ENCODE measurements at places on chromosomes 5 and 9.

GRCh38 chr9:35643046-35643445 is 7.7 kb downstream of the SIT1 start:
- H3K27me3 ChIP-seq, result no peaks in the 10 kb centered on the region
- H3K36me3 ChIP-seq, result no peaks in the 10 kb centered on the region
- DNase-seq, result peak; percentile 43
- peaks cover 28% of the 10 kb centered on the region for H3K4me1 ChIP-seq
- H3K4me3 ChIP-seq, result no peak overlapping the region
- no peak overlapping the region for H3K27ac ChIP-seq

- no peak overlapping the region for H3K27ac ChIP-seq
- no peaks in the 10 kb centered on the region for H3K27me3 ChIP-seq
- H3K4me1 ChIP-seq, result peaks cover 28% of the 10 kb centered on the region
Observed at GRCh38 chr5:10733426-10733825, 27.6 kb downstream of the DAP start.

DNA sequence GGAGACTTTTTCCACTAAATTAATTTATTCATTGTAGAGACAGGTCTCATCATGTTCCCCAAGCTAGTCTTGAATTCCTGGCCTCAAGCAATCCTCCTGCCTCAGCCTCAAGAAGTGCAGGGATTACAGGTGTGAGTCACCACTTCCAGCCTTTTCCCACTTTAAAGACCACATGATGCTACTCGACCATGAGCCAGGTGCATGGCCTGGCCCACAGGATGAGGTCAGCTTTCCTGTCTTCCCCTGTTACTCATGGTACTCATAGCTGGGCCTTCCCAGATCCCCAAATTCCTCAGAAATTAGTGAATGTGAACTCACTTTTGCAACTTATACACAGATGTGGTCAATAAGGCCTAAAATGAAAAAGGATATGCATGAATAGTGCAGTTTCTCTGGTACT is 395.9 kb downstream of the SEMA5A start:
- H3K4me3 ChIP-seq, result no peak overlapping the region
- DNase-seq, result no peak
- no peaks in the 10 kb centered on the region for H3K4me1 ChIP-seq
- no peaks in the 10 kb centered on the region for H3K27me3 ChIP-seq
- no peaks in the 10 kb centered on the region for H3K36me3 ChIP-seq

- peak; percentile 26 for DNase-seq
- no peak overlapping the region for H3K4me3 ChIP-seq
- no peak overlapping the region for H3K27ac ChIP-seq
Observed at GRCh38 chr5:135092476-135092875, 58.4 kb upstream of the PITX1 start.

DNA sequence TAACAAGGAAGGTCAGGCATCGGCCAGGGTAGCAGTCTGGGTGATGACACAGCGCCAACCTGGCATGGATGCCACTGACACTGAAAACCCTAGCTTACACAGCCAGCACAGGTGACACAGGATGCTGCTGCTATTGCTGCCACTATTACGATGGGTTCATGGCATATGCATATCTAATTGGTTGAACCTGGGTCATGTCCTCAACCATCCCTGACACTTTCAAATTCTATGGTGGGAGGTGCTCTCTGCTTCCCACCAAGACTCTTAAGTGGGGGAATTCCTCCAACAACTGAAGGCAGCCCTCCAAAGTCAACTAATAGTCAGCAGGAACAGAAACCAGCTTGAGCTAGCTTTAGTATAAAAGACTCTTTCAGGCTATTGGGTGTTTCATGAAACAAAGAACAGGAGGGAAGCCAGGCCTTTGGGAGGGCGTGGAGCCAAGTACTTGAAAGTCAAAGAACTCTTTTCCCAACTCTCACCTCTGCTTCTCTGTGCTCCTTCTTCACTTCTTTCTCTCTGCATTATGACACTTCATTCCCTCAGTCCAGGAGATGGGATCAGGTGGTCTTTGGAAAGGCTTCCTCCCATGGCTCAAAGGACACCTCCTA is 21.3 kb downstream of the PTTG1 start:
- DNase-seq, result no peak
- H3K27ac ChIP-seq, result no peak overlapping the region
- H3K4me3 ChIP-seq, result no peak overlapping the region
- no peaks in the 10 kb centered on the region for H3K36me3 ChIP-seq
- H3K27me3 ChIP-seq, result no peaks in the 10 kb centered on the region
- peaks cover 11% of the 10 kb centered on the region for H3K4me1 ChIP-seq

DNA sequence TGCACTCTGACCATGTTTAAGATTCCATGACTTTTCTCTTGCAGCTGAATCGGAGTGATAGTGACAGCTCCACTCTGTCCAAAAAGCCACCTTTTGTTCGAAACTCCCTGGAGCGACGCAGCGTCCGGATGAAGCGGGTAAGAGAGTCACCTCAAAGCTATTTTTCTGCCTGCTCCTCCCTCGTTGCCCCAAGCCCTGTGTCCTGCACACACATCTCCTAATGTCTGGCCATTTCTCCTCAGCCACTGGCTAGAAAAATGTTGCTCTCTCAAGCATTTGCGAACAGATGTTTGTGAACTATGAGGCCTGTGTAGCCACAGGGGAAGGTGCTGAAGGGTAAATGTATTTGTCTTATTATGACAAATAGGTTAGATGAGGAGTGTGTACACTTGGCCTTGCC is 25.7 kb upstream of the RARS1 start:
- H3K36me3 ChIP-seq, result peaks cover 13% of the 10 kb centered on the region
- no peak for DNase-seq
- no peak overlapping the region for H3K4me3 ChIP-seq
- no peak overlapping the region for H3K27ac ChIP-seq
- H3K4me1 ChIP-seq, result peaks cover 1% of the 10 kb centered on the region
- no peaks in the 10 kb centered on the region for H3K27me3 ChIP-seq

- no peak for DNase-seq
- H3K4me3 ChIP-seq, result peak overlapping the region; percentile 92
- H3K27me3 ChIP-seq, result no peaks in the 10 kb centered on the region
- H3K4me1 ChIP-seq, result peaks cover 50% of the 10 kb centered on the region
- no peak overlapping the region for H3K27ac ChIP-seq
- peaks cover 22% of the 10 kb centered on the region for H3K36me3 ChIP-seq
Observed at GRCh38 chr9:136729144-136729543, 13.6 kb downstream of the LCN10 start.

- H3K4me3 ChIP-seq, result no peak overlapping the region
- no peaks in the 10 kb centered on the region for H3K27me3 ChIP-seq
- peaks cover 27% of the 10 kb centered on the region for H3K36me3 ChIP-seq
- no peak for DNase-seq
- H3K4me1 ChIP-seq, result no peaks in the 10 kb centered on the region
Observed at GRCh38 chr9:5429873-5430564, 7.7 kb downstream of the PLGRKT start.

- H3K4me3 ChIP-seq, result no peak overlapping the region
- H3K36me3 ChIP-seq, result no peaks in the 10 kb centered on the region
- no peaks in the 10 kb centered on the region for H3K27me3 ChIP-seq
- DNase-seq, result no peak
Observed at GRCh38 chr5:170760113-170760512, 23.4 kb upstream of the GABRP start.

- H3K27ac ChIP-seq, result no peak overlapping the region
- DNase-seq, result no peak
- H3K4me3 ChIP-seq, result no peak overlapping the region
- H3K36me3 ChIP-seq, result peaks cover 22% of the 10 kb centered on the region
- H3K4me1 ChIP-seq, result no peaks in the 10 kb centered on the region
- H3K27me3 ChIP-seq, result no peaks in the 10 kb centered on the region
Observed at GRCh38 chr5:160092960-160093707, 26.1 kb downstream of the PWWP2A start.

DNA sequence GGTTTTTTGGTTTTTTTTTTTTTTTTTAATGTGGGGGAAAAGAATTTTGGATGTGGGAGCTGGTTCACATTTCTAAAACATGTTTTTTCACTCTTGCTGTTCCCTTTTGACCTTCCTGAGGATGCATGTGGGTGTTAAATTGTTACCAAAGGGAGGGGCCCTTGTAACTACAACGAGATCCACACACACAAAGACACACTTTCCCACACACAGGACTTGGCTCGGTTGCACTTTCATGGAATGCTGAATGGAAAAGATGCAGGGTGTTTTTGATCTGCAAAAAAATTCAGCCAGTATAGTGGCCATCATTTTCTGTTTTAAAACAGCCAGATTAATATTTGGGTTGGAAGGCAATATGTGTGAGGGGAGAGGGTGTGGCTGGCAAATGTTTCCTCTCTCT is 576.9 kb downstream of the EBF1 start:
- H3K27me3 ChIP-seq, result no peaks in the 10 kb centered on the region
- H3K36me3 ChIP-seq, result no peaks in the 10 kb centered on the region
- peak overlapping the region; percentile 12 for H3K27ac ChIP-seq
- DNase-seq, result no peak

GRCh38 chr9:37398464-37399025 is 24.0 kb upstream of the GRHPR start:
- no peaks in the 10 kb centered on the region for H3K36me3 ChIP-seq
- no peak overlapping the region for H3K27ac ChIP-seq
- no peaks in the 10 kb centered on the region for H3K4me1 ChIP-seq

GRCh38 chr5:36013182-36013581 is 22.0 kb upstream of the UGT3A1 start:
- DNase-seq, result no peak
- no peaks in the 10 kb centered on the region for H3K4me1 ChIP-seq
- H3K27ac ChIP-seq, result no peak overlapping the region

- peaks cover 21% of the 10 kb centered on the region for H3K27me3 ChIP-seq
- no peaks in the 10 kb centered on the region for H3K36me3 ChIP-seq
- peaks cover 18% of the 10 kb centered on the region for H3K4me1 ChIP-seq
- no peak for DNase-seq
- no peak overlapping the region for H3K4me3 ChIP-seq
Observed at GRCh38 chr5:163569284-163569683, 63.9 kb downstream of the MAT2B start.

GRCh38 chr5:6454628-6455053 is 6.0 kb downstream of the UBE2QL1 start:
- H3K4me1 ChIP-seq, result peaks cover 9% of the 10 kb centered on the region
- no peak overlapping the region for H3K4me3 ChIP-seq
- no peak for DNase-seq
- peaks cover 28% of the 10 kb centered on the region for H3K27me3 ChIP-seq
- no peaks in the 10 kb centered on the region for H3K36me3 ChIP-seq

GRCh38 chr5:73363911-73364730 is 84.5 kb downstream of the FOXD1 start:
- H3K27ac ChIP-seq, result no peak overlapping the region
- no peak for DNase-seq
- H3K27me3 ChIP-seq, result peaks cover 4% of the 10 kb centered on the region
- H3K4me3 ChIP-seq, result no peak overlapping the region
- no peaks in the 10 kb centered on the region for H3K4me1 ChIP-seq
- no peaks in the 10 kb centered on the region for H3K36me3 ChIP-seq

- no peaks in the 10 kb centered on the region for H3K4me1 ChIP-seq
- no peak for DNase-seq
- no peak overlapping the region for H3K27ac ChIP-seq
Observed at GRCh38 chr5:180389252-180390101, 36.3 kb upstream of the GFPT2 start.

GRCh38 chr9:113482991-113483675 is 19.6 kb downstream of the RGS3 start:
- peaks cover 12% of the 10 kb centered on the region for H3K4me1 ChIP-seq
- no peak overlapping the region for H3K4me3 ChIP-seq
- H3K27ac ChIP-seq, result no peak overlapping the region
- H3K36me3 ChIP-seq, result no peaks in the 10 kb centered on the region
- DNase-seq, result peak; percentile 25

- no peaks in the 10 kb centered on the region for H3K4me1 ChIP-seq
- no peak overlapping the region for H3K27ac ChIP-seq
- peaks cover 6% of the 10 kb centered on the region for H3K27me3 ChIP-seq
- no peak overlapping the region for H3K4me3 ChIP-seq
Observed at GRCh38 chr9:90086101-90086511, 481.3 kb downstream of the GADD45G start.

DNA sequence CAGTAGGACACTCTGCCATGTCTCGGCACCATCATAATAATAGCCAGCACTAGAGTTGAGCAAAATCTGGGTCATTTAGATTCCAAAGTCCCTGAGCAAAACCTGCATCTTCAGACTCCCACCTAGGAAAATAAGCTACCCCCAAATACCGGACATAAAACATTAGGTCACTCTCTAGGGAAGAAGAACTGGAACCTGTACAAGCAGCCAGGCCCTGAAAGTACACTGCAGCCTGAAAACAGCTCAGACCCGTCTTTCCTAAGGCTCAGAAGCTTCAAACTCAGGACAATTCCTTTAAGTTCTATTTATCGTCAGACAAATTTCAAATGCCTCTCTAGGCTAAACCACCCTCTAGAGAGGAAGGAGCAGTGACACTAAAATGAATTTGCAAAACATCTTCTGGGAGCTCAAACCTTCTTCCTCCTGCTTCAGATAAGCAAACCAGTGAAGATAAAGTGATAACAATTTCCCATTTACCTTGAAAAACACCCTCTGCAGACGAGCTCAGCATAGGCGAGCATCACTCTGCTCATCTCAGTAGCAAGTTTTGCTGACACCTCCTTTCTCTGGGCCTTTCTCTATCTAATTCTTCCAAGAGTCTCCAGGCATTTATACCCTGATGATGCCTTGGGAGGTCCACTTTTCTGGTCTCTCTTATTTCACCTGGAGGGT is 34.0 kb downstream of the ADAM19 start:
- no peak overlapping the region for H3K27ac ChIP-seq
- no peaks in the 10 kb centered on the region for H3K36me3 ChIP-seq
- H3K27me3 ChIP-seq, result no peaks in the 10 kb centered on the region
- peaks cover 15% of the 10 kb centered on the region for H3K4me1 ChIP-seq

DNA sequence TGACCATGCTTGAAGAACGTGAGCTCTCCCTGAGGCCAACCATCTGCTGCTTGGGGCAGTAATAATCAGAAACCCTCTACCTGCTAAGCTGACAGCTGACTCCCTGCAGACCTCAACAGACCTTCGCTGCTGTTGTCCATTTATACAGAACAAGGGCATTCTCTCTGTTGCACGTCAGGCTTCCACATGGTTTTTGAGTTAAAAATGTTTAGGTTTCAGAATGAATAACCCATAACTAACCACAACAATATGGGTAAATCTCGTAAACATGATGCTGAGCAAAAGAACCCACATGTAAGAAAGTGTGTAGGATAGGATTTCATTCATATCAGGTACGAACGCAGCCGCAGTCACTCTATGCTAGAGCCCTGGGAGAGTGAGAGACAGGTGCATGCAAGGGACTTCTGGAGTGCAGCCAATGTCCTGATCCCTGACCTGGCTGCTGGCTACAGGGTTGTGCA is 348.5 kb downstream of the MED10 start:
- no peak overlapping the region for H3K27ac ChIP-seq
- H3K27me3 ChIP-seq, result no peaks in the 10 kb centered on the region
- no peaks in the 10 kb centered on the region for H3K4me1 ChIP-seq
- H3K36me3 ChIP-seq, result no peaks in the 10 kb centered on the region
- DNase-seq, result no peak

Measured in suprapubic skin (tissue), 4 donors.